ENCODE measurements at places on chromosomes 12 and 14.

GRCh38 chr14:88947646-88948598 is 123.5 kb downstream of the TTC8 start:
- DNase-seq, result no peak

GRCh38 chr12:133236556-133236955 is 879 bp upstream of the ANHX start:
- no peak for DNase-seq

- DNase-seq, result no peak
Observed at GRCh38 chr12:106646472-106646871, 63.7 kb downstream of the RFX4 start.

GRCh38 chr12:89161557-89161956 is 190.7 kb downstream of the DUSP6 start:
- DNase-seq, result no peak

DNA sequence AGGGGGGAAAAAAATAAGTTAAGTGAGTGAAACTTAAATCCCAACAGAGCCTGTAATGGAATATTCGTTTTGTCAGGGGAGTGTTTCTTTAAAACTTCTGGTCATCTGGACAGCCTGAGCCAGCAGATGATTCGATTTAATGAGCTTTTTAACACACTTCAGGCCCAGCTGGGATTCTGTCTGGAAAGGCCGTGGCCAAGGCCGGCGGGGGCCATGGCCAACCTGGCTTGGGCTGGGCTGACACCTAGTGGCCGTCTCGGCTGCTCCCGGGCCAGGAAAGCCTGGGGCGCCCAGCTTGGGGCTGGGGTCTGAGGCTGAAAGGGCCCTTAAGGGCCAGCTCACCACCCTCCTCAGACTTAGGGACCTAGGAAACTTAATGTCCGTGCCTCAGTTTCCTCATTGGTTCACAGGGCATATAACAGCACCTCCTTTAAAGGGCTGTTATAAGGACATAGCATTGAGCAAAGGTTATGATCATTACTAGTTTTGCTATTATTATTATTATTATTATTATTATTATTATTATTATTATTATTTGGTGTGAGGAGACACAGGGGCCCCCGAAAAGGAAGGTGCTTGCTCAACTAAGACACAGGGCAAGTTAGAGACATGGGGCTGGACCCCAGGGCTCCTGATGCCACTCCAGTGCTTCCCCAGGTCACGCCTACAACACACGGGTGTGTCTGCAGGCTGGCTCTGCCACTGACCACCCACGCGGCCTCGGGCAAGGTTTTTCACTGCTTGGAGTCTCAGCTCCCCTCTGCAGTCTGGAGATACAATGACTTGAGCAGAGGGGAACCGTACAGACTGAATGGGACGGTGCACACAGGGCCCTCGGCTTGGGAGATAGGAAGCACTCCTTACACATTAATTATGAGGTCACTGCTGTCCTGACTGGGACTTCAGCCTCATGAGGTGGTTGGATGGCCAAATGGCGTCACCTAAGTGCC is 84.0 kb downstream of the SYNE3 start:
- DNase-seq, result no peak

GRCh38 chr14:99182548-99183250 is 89.3 kb downstream of the BCL11B start:
- DNase-seq, result peak; percentile 63

DNA sequence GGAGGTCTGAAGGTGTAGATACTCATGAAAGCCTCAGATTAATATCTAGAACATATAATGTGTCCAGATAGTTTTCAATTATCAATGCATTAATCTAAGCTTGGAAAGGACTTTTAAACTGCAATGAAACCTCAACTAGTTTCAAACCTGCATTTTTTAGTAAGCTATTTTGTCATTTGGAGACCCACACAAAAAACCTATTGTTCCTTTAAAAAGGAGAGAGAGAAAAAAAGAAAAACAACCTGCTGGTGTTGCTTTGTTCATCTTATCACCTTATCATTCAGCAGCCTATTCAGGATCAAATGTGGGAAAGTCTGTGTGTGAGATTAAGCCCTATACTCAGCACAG is 215.7 kb upstream of the PLEKHG7 start:
- DNase-seq, result no peak

GRCh38 chr12:31726575-31726974 is 2.2 kb downstream of the AMN1 start:
- no peak for DNase-seq

DNA sequence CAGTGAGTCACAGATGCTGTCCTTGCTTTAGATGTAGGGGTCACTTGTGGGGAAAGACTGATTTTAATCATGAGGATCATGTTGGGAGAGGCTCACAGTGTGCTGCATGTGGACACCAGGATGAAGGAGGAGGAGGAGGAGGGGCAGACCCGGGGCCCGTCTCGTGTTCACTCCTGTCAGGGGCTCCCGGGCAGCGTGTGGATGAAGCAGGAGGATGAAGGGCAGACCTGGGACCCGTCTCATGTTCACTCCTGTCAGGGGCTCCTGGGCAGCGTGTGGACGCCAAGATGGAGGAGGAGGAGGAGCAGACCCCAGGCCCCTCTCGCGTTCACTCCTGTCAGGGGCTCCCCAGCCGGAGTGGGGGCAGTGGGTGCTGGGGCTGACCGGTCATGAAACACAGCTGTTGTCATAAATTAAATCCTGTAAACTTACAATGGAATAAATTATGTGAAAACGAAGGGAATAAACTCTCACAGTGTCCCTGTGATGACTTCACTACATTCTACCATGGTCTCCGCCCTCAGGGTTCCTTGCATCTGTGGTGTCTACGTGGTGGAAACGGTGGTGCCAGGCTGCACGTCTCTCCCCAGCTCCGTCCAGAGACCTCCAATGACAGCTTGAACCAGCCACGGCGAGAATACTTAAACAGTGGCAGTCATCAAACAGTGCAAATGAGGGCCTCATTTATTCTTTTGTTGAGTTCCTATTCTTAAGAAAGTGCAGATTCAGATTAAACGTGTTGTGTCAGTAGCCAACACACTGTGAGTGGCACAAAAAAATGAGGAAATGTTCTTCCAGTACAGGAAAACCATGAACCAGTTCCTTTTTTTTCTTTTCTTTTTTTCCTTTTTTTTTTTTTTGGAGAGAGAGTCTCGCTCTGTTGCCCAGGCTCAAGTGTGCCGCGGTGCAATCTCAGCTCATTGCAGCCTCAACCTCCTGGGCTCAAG is 37.7 kb upstream of the SFSWAP start:
- no peak for DNase-seq

- no peak for DNase-seq
Observed at GRCh38 chr14:103094406-103095209, at the start of gene EXOC3L4. TSS of gene EXOC3L4 (plus strand) at chr14:103094725. CDS start at chr14:103100220, 5,495 bp downstream.

- DNase-seq, result peak; percentile 65
Observed at GRCh38 chr12:8493084-8493483, 20.2 kb upstream of the CLEC4D start.

- DNase-seq, result no peak
Observed at GRCh38 chr12:126436041-126436440, 1370.8 kb downstream of the AACS start.

- no peak for DNase-seq
Observed at GRCh38 chr12:69533844-69534243, 51.4 kb upstream of the CCT2 start.

DNA sequence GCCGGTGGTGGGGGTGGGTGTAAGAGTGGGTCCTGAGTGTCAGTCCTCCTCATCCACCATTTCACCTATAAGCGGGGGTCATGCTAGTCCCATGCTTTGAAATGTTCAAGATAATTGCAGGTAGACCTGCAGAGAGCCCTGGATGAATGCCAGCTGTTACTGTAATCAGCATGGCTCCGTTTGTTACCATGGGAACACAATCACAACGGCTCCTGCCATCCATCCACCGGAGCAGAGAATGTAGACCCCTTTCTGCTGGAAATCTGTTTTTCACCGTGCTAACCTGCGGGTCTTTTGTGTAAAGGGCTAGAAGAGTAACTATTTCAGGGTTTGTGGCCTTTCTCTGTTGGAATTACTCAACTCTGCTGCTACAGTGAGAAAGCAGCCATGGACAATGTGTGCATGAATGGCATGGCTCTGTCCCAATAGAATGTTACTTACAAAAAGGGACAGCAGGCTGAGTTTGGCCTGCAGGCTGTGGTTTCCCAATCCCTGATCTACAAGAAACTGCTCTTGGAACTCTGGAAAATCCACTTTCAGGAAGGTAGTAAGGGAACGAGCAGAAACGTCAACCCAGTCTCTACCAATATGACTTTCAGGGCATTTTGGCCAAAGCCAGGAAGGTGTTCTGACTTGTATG is 36.1 kb downstream of the KCTD10 start:
- DNase-seq, result no peak

DNA sequence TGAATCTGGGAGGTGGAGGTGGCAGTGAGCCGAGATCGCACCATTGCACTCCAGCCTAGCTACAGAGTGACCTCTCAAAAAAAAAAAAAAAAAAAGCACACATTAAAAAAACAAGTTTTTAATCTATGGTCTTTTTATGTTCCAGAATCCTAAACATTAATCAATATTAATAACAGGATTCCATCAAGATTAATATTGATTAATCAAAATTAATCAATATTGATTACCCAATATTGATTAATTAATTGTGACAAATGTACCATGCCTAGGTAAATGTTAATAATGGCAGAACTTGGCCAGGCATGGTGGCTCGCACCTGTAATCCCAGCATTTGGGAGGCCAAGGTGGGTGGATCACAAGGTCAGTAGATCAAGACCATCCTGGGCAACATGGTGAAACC is 7.9 kb upstream of the NANOG start:
- DNase-seq, result no peak

DNA sequence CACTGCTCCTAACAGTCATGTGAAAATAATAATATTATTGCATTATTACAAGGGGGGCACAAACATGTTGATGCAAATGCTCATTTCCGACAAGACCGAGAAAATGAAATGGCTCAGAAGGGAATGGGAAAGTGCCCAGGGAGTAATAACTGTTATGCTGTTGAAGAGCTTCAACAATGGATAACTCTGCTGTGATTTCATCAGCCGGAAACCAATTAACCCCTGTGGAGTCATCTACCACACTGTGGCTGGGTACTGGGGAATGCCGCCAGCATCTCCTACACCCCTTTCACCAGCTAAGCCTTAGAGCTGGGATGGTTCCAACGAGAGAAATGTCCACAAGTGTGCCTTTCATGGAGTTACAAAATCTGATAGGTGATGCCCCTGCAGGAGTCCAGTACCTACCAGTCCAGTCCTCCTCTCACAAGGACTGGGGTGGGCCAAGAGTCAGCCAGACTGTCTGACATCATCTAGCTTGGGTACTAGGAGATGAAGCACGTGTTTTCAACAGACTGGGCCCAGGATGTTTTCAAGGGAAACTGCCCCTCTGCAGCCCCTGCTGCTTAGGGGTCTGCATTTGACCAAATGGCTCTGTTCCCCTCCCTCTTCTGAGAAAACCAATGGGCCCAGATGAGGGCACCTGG is 509.3 kb upstream of the CCDC196 start:
- DNase-seq, result no peak

DNA sequence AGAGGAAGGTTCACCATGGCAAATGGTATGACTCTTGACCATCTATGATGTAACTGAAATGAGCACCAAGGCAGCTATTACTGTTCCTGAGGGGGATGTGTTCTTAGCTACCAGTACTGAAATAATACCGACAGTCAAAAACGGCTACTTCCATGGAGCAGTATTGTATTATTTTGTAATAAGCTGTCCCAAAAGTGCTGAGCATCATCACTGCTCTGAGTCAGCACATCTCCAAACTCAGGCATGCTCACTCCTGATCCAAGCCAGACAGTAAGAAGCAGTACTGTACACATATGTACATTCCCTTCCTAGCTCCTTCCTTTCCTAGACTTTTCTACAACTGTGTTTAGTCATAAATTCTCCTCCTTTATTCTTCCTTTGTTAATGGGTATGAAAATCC is 8.6 kb downstream of the VTI1B start:
- DNase-seq, result no peak

DNA sequence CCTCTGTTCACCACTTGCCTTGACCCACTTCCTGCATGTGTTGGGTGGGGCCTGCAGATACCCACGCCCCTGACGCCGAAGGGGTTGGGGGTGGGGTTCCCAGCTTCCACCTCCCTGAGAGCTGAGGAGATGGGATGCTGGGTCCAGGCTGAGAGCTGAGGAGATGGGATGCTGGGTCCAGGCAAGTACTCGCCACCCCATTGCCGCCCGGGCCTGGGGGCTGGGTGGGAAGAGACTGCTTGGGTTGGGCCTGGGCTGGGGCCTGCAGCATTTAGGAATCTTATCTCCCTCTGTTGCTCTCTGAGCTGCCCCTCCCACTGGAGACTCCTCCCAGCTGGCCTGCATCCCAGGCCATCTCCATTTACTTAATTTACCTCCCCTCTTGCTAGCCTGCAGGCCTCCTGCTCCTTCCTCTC is 17.4 kb downstream of the TEAD4 start:
- DNase-seq, result no peak

GRCh38 chr12:125387206-125387605 is 322.0 kb downstream of the AACS start:
- no peak for DNase-seq

DNA sequence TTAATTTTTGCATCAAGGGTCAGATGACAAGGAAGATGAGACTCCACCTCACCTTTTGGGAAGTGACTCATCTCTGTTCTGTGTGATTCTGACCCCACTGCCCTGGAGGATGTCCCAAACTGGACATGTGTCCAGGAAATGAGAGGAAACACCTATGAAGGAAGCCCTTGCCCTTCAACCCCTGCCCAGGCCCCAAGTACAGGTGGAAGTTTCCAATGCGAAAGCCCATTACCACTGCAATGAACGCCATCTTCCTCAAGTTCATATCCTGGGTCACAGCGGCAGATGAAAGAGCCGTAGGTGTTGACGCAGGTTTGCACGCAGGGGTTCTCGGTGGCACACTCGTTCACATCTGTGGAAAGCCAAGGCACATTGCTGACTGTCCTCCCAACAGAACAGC is 19.6 kb upstream of the TC2N start:
- DNase-seq, result no peak

- no peak for DNase-seq
Observed at GRCh38 chr12:127500512-127501035, 766.4 kb upstream of the TMEM132C start.

DNA sequence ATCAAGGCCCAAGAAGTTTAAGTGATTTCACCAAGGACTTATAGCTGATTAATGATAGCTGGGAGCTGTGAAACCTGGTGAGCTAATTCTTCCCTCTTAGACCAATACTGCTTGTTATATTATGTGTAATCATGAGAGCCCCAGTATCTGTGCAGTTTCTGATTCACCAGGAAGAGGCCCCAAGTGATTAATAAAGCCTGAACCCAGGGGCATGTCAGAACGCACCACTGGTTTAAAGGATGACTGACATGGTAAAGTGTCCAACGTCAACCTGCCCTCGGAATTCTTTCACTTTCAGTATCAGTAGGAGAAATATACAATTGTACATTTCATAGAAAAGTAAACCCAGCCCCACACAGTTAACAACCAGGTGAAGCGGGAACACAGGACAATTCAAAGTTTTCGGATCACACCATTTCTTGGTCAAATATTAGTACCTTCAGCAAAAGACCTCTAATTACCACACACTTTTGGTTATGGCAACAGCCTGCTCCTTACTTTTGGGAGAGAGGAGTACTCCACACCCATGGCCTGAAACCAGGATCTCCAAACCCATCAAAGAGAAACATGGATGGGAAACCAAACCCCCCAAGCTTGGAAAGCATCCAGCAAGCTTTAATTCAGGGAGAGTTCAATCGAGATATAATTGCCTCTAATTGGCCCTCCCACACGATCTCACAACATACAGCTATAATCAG is 28.5 kb downstream of the TMCC3 start:
- peak; percentile 69 for DNase-seq
